ENCODE measurements at places on chromosomes 12 and 14.

DNA sequence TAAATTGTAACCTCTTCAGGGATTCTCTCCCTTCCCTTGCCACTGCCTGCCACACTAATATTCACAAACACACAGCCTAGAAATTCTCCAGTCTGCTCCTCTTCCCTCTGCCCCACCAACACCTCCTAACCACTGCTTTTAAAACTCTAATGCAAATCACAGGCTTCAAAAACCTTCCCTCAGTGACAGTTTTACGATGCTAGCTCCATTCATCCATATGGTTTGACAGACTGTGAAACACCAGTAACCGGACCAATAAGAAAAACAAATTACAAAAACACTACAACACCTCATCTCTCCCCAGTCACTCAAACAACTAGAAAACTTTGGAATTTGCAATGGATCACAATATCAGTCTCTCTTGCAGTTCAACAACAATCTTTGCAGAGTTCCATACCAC lies 5.7 kb downstream of the DPF3 start:
- DNase-seq, result no peak

DNA sequence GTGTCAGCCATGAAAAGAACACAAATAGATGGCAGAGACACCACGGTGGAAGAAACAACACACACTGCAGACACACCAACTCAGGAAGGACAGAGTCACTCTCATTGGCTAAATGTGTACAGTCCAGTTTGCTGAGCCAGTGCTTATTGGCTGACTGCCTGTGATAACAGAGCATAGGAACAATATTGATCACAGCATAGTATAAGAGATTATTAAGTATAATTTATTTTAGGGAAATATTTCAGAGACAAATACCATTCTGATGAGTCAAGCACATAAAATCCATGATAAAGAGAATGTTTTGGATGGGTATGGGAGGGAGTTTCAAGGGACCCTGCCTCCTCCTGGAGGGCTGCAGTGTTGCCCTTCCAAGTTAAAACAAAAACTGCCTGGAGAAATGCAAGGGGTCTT lies 50.9 kb downstream of the BTG1 start:
- no peak for DNase-seq

GRCh38 chr12:106135781-106136180 lies 3.0 kb downstream of the NUAK1 start:
- DNase-seq, result no peak

- DNase-seq, result no peak
Observed at GRCh38 chr14:28130610-28131284, 635.8 kb upstream of the FOXG1 start.

DNA sequence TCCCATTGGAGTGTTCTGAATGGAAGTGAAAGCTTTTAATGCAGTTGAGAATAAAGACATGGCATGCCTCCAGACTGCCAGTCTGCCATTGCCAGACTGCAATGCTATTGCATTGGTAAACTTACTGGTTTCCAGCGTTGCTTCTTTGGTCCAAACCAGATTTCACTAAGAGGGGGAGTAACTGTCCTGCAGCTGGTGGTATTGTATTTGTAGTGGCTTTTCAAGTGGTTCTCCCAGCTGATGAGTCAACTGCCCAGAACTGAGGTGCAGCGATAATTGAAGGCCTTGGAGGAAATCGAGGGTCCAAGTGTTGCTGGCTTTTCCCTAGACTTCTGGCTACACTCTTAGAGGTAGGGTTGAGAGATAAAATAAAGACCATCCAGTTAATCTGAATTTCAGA lies 31.9 kb downstream of the ERG28 start:
- DNase-seq, result no peak

DNA sequence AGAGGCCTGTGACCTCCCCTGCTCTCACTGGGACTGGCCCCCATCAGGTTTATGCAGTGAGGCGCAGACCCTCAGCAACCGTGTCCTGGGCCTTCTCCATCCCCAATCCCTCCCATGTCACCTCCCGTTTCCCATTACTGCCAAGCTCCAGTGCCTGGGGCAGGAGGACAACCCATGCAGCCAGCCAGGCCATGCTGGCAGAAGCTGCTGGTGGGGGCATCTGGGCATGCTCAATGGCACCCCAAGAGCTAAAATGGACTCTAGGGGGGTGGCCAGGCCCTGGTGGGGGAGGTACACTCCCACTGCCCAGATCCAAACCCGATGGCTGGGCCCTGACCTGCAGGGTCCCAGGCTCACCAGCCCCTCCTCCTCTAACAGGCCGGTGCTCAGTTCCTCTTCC lies 20.5 kb upstream of the GPR132 start:
- DNase-seq, result peak; percentile 45

- DNase-seq, result no peak
Observed at GRCh38 chr12:120010661-120011230, 21.7 kb downstream of the BICDL1 start.

- no peak for DNase-seq
Observed at GRCh38 chr12:57223191-57224165, 6.0 kb upstream of the SHMT2 start.

DNA sequence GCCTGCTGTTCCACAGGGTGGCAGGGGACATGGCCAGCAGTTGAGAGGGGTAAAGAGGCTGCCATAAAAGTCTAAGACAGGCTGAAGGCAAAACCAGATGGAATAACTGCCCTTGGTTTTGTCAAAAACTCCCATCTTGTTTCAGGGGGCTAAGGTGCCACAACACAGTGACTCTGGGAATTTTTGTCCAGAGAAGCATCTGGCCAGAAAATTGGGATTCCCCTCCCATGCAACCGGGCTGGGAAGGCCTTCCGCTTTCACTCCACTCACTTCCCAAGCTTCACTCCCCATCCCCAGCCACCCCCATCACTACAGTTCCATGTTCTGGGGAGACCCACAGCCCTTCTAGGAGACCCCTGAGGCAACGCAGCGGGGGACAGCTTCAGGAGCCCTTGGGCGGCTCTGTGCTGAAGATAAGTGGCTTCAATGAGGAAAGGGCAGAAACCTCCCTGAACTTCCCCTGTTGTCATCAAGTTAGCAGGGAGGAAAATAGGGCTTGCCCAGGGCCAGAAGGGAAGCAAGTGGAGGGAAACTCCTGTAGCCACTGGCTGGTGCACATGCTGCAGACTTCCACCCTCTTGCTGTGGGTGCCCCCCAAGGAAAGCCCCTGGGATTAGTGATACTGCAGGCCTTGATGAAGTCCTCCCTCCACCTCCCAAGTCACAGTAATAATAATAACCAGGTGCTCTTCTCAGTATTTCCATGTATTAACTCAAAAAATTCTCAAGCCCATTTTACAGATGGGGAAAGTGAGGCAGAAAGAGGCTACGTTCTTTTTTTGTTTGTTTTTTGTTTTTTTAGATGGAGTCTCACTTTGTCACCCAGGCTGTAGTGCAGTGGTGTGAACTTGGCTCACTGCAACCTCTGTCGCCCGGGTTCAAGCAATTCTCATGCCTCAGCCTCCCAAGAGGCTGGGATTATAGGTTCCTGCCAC lies 6.0 kb downstream of the TMEM229B start:
- DNase-seq, result no peak
